ENCODE measurements at places on chromosomes 1 and 21. TPM values are rescaled to one million over a fixed set of nuclear protein-coding genes. Genes with fewer than 3 reads are reported as not detected.

- peak; percentile 65 for DNase-seq
Observed at GRCh38 chr1:93079685-93080141, 630 bp downstream of the MTF2 start.

- DNase-seq = no peak
Observed at GRCh38 chr1:191674626-191675179, 483.6 kb upstream of the RGS18 start.

DNA sequence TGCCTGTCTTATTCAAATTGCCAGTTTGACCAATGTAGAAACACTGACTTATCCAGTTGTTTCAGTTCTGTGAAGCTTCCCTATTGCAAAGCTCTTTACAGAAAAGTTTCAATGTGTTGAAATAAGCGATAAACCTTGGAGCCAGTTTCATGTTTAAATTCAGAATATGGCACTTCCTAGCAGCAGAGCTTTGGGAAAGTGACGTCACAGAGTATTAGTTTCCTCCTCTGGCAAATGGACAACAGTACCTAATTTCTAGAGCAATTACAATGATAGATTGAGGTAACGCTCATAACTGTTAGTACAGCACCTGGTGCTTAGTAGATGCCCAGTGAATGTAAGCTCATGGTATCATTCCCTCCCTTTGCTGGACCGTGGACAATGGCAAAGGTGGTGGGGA lies 527.5 kb upstream of the DAB1 start:
- no peak for DNase-seq

GRCh38 chr21:33567914-33568313 lies 20.6 kb downstream of the DONSON start:
- DNase-seq = no peak

DNA sequence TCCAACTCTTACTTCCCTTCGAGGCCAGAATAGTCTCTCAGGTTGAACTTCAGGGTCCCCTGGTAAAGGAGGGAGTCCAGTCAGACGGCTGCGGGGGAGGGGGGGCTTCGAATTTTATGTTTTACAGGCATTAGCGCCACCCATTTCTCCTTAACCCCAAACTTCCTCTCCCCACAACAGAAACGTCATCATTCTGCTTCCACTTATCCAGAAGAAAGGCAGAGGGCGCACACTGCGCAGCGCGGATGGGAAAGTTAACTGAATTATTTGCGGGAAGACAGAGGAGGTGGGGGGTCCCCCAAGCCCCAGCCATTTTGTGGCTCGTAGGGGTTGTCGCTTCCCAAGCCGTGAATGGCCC lies 529 bp upstream of the PRMT2 start:
- peak; percentile 89 for DNase-seq

Gene TARBP1
- total RNA-seq = 51.8 TPM

DNA sequence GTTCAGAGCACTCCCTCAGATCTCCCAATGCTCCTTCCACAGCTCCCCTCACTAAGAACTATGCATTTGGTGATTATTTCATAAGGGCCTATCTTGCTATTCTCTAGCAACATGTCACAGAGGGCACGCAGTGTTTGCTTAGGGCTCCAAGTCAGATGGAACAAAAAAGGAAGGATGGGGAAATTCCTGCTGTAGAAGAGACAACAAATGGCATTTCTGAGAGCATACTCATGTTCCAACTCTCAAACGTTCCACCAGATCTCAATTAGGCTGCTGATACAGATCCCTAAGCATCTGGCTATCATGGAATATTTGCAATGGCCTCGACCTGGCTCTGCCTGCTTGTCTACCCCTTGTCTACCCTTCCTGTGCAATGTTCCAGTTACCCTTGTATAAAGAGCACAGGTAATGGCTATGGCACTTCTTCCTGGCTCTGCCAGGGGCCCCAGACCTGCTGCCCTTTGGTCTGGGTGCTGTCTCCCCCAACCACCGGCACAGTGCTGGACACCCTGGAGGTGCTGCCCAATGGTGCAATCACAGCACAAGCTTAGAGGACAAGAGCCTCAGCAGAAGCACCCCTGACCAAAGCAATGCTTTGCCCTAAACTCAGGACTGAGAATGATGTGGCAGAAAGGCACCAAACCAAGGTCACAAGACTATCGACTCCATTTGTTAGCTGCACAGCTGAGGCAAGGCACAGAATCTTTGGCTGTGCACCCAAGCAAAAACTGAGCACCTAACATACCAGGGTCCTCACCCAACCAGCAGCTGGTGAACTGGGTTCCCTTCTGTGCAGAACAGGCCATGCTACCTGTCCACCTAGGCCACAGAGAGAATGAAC lies 3.6 kb downstream of the PARP1 start:
- peak; percentile 25 for DNase-seq

DNA sequence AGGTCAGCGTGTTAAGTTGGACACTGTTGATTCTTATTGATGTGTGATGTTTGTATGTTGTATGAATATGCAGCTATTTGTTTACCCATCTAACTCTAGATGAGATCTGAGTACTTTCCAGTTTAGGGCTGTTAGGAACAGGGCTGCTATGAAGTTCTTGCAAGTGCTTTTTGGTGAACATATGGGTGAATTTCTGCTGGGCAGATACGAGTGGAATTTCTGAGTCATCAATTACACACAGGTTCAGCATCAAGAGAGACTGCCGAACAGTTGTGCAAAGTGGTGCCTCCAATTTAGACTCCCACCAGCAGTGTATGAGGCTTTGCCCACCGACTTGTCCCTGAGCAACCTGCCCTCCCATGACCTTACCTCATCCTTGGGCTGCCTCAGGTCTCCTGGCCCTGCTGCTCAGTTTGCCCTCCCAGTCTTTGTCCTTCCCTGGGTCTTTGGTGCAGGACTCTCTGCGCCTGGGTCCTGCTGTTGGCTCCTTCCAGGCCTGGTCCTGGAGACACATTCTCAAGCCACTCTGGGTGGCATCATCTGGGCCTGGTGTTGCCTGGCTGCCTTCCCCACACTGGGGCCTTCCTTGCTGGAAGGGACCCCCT lies 343.6 kb downstream of the PTPRU start:
- no peak for DNase-seq

GRCh38 chr1:98216304-98216703 lies 295.5 kb upstream of the DPYD start:
- DNase-seq = no peak

GRCh38 chr1:83794384-83794783 lies 204.5 kb downstream of the TTLL7 start:
- no peak for DNase-seq

Gene LRRC39
- 7.3 TPM for total RNA-seq

GRCh38 chr1:58502519-58502918 lies 44.0 kb downstream of the OMA1 start:
- DNase-seq = peak; percentile 55

GRCh38 chr1:117575586-117576225 lies 30.1 kb upstream of the TENT5C start:
- DNase-seq = no peak

DNA sequence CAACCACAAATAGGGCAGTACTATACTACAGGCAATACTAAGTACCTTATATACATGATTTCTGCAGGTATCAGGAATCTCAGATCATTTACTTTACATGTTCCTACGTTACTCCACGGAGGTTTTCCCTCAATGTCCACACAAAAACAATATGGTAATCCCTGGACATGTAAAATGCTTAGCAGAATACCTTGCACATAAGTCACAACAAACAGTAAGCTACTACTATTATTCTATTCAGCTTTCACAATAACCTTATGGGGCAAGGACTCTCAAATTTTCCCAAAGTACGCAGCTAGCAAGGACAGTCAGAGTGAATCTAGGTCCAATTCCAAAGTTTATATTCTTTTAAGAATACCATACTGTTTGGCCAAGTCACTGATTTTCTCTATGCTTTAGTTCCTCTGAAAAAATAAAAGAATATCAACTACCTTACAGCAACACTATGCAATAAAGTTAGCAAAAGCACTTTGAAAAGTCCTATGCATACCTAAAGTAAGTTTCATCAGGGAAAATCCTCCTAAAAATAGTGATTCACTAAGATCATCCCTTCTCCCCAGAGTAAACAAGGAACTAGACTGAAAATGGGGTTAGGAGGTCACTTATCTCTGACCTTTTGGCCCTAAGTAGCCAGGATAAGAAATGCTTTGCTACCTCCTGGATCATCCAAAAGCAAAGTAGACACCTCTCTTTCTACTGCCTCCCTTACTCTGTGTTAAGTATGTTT lies 67.4 kb downstream of the LUZP1 start:
- no peak for DNase-seq

- DNase-seq = no peak
Observed at GRCh38 chr1:29698626-29699025, 462.3 kb downstream of the PTPRU start.

DNA sequence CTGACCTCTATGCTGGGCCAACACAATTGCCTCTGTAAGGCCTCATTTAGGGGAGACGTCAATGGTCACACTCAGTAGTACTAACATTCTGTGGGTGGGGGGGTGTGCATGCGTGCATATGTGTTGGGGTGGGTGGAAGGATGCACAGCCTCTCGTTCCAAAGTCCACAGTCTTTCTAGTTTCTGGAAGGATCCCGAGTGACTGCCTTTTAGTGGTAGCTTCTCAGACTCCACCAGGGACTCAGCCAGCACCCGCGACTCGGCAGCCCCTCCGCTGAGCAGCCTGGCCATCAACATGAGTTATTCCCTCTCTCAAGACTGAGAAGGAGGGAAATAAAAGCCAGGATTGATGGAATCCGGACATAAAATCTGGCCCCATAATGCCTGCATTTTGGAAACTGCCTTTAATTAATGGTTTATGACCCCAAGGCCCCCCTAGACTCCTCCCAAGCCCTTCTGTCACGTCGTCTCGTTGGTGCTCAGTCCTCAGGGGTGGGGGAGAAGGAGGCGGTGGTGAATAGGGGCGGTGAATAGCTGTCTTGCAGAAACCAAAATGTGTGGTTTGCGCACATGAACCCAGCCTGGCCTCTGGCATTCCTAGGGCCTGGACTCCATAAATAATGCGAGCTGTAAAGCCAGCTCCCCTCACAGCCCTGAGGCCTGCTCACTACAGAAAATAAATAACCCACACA lies 65.1 kb upstream of the TMEM51 start:
- DNase-seq = peak; percentile 70

GRCh38 chr1:166999500-167000055 lies 10.5 kb downstream of the MAEL start:
- no peak for DNase-seq

DNA sequence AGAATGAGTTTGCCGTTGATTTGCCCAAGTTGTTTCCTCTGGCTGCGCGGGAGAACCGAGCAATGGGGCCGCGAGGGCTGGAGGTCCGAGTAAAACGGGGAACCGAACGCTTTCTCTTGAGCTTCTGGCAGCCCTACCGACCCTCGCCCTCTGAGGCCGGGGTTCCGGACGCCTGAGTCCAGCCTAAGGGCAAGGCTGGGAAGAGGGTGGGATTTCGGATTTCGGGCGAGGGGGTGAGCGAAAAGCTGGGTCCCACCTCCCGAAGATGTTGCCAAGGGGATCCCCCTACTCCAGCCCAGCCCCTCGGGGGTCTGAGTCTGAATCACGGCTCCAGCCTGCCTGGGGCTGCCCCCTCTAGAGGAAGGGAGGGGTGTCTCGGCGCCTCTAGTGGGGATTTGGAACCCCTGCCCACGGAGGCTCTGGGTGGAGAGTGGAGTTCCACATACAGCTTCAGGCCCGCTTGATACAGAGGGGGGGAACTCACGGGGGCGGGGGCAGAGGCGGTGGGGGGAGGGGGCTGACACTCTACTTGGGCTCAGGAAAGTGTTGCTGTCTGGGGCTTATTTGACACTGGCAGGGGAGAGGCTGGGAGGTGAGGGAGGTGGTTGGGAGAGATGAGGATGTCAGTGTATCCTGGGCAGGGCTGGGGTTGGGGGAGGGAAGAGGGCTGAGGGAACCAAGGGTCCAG lies 617 bp downstream of the KIRREL1 start:
- peak; percentile 67 for DNase-seq

GRCh38 chr1:64886877-64887276 lies 79.5 kb downstream of the JAK1 start:
- DNase-seq = no peak

GRCh38 chr1:243482141-243483022 lies 226.5 kb downstream of the SDCCAG8 start:
- no peak for DNase-seq

Data from spinal cord (tissue), 10 donors.